Panc1 (cell line): ENCODE measurements at places on chromosomes 12 and 14. TPM values are rescaled to one million over a fixed set of nuclear protein-coding genes. Genes with fewer than 3 reads are reported as not detected.

Gene POU6F1
- 3.1 TPM for total RNA-seq

GRCh38 chr12:104171785-104172569 lies 34.0 kb upstream of the NFYB start:
- H3K4me1 ChIP-seq = no peaks in the 10 kb centered on the region
- DNase-seq = no peak
- H3K36me3 ChIP-seq = no peaks in the 10 kb centered on the region
- no peak overlapping the region for H3K27ac ChIP-seq

- no peaks in the 10 kb centered on the region for H3K27me3 ChIP-seq
- no peak overlapping the region for H3K27ac ChIP-seq
- no peak for DNase-seq
- H3K36me3 ChIP-seq = no peaks in the 10 kb centered on the region
- no peaks in the 10 kb centered on the region for H3K4me1 ChIP-seq
These were observed 90.5 kb downstream of the CHST11 start for GRCh38 chr12:104547235-104547634.

Gene IFNG-AS1
- not detected for total RNA-seq

DNA sequence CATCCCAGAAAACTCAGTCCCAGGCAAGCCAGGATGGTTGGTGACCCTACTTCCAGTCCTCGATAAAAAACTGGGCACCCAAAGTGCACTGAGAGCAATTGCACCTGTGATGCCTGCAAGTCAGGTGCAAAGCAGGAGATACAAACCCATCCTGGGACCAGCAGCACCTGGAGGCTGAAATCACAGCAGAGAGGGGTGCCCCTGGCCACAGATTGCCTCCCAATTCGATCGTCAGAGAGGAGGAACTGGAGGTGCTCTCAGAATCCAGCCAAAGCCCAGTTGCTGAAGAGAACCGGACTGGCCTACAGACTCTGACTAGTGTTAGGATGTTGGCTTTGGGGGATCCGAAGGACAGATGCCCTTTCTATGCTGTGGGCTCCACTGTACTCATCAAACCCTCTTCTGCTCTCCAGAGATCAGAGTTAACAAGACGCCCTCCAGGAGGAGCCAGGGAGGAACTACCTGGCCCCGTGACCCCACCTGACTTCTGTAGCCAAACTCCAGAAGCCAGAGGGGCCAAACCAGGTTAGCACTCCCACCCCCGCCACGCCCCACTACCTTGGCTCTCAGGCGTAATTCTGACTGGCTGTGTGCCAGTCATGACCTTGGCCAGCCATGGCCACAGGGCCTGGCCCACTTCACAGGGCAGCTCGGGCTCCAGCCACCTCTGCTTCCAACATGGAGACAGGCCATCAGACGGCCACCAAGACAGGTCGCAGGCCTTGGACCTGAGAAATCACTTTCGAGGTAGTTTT lies 284.5 kb upstream of the RTL1 start:
- no peak overlapping the region for H3K4me3 ChIP-seq
- no peak for DNase-seq
- no peaks in the 10 kb centered on the region for H3K4me1 ChIP-seq
- H3K27me3 ChIP-seq = no peaks in the 10 kb centered on the region; the same call in 1 of the 2 replicates
- no peaks in the 10 kb centered on the region for H3K36me3 ChIP-seq
